ENCODE measurements at places on chromosomes 7 and 10.

GRCh38 chr7:107836237-107837144 is 33.5 kb upstream of the SLC26A3 start:
- DNase-seq = no peak

DNA sequence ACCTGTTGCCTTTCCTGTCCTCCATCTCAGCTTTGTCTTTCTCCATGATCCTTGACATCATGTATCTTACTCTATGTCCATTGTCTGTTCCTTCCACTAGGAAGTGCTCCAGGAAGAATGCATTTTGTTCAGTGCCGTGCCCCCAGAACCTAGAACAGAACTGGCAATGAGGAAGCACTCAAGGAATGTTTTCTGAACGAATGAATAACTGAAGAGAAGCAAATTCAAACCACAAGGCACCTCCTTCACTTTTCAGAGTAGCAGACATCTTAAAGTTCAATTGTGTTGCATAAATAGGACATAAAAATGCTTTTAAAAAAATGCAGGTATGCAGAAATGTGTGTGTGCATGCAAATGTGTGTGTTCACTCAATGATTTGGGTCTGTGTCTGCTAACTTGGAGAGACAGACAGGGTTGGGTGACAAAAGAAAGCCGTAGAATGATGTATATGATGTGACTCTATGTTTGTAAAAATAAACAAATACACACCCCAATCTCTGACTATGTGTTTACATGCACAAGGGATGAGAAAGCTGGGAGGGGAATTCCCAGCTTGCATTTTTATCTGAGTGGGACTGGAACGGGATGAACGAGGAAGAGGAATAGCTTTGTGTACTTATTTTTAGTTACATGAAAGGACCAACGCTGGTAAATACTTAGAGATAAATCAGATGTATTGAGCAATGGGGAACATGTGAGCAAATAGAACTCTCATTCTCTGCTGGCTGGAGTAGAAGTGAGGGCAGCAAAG is 237.7 kb downstream of the FANK1 start:
- DNase-seq = peak; percentile 49

GRCh38 chr10:77139252-77140160 is 498.1 kb downstream of the KCNMA1 start:
- DNase-seq = peak; percentile 31

DNA sequence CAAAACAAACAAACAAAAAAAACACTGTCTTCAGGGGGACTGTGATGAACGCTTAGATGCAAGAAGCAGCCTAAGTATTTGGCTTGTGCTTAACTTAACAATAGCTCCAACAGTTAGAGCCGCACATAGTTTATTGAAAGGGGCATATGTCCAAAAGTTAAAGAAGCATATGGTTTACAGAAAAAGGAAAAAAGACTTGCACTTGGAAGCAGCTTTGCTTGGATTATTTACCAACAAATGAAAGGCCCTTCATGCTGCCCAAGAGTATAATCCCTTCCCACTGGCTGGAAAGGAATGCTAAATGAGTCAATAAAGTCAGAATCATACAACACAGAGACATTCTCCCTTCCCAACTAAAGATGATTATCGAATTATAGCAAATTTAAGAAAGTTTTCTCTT is 77.9 kb downstream of the GLI3 start:
- DNase-seq = no peak

DNA sequence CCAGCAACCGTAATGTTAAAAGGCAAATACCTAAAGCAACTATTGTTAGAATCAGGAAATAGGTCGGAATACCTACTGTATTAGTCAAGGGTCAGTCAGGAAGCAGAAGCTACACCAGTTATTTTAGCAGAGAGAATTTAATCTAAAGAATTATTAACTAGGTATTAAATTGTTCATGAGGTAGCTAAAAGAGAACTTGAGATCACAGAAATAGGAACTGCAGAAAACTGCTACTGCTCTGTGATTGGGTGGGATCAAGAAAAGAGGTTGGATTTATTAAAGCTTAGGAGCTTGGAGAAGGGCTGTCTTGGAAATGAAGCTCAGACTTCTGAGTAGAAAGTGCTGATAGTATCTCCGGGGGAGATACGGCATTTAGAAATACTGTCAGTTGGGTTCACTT is 20.0 kb upstream of the ZNF438 start:
- no peak for DNase-seq

DNA sequence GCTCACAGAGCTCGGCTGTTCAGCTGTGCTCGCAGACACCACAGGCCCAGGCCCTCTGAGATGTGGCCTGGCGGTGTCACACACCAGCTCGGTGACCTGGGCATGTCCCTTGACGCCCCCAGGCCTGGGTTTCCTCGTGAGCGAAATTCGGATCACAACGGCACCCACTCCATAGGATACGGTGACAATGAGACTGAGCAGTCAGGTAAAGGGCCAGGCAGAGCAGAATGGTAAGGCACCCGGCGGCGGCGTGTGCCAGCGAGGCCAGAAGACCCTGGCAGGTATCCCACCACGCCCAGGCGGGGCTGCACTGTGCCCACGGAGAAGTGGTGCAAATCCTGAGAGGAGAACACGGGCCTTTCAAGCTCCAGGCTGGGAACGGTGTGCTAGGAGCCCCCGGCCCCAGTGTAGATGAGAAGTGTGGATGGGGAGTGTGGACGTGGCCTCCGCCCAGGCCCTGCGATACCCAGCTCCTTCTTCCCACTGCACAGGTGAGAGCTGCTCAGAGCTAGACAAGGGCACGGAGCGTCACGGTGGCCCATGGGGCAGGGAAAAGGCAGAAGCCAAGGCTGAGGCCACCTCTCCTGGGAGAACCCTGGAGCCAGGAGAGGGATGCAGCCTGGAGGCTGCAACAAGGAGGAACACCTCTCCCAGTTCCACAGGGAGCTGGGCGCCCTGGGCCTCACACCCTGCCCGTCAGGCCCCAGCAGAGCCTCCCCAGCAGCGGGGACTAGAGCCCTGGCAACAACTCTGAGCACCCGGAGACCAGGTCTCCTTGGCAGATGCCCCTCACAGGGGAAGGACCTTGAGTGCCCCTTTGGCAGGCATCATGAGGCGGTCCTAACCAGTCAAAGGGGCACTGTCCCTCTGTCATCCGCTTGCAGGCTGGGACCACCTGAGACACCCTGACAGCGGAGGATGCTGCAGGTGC is 219.1 kb downstream of the MAD1L1 start:
- no peak for DNase-seq

- DNase-seq = peak; percentile 20
Observed at GRCh38 chr7:100215895-100216294, 3.9 kb upstream of the PVRIG start.

GRCh38 chr7:105637755-105638154 is 56.5 kb upstream of the EFCAB10 start:
- no peak for DNase-seq

All from fibroblast of skin of scalp (primary cell).